ENCODE measurements at places on chromosomes 7 and 10.

DNA sequence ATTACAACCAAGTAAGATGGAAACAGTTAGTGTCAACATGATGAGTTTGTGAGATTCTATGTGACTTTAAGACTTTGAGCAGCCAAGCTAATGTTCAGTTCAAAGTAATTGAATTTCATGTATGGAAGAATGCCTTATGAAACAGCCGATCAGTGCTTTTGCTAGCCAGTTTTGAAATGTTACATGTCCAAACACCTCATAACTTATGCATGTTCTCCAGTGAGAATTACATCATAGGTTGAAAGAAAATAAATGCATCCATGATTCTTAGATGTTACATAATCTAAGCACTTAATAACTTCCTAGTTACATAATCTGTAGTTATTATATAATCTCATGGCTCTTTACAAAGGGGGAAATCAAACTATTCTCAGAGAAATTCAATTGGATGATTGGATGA, 211.3 kb downstream of the BICC1 start:
- no peaks in the 10 kb centered on the region for H3K36me3 ChIP-seq
- H3K4me1 ChIP-seq, result no peaks in the 10 kb centered on the region

GRCh38 chr10:35558276-35558675, 46.9 kb upstream of the GJD4 start:
- H3K27me3 ChIP-seq, result no peaks in the 10 kb centered on the region
- no peak overlapping the region for H3K27ac ChIP-seq
- peaks cover 13% of the 10 kb centered on the region for H3K36me3 ChIP-seq
- H3K4me3 ChIP-seq, result no peak overlapping the region
- H3K4me1 ChIP-seq, result no peaks in the 10 kb centered on the region

GRCh38 chr10:92697663-92698511, 8.1 kb downstream of the HHEX start:
- H3K27ac ChIP-seq, result no peak overlapping the region
- peaks cover 20% of the 10 kb centered on the region for H3K4me1 ChIP-seq
- H3K27me3 ChIP-seq, result peaks cover 11% of the 10 kb centered on the region
- H3K4me3 ChIP-seq, result no peak overlapping the region
- DNase-seq, result peak; percentile 19
- no peaks in the 10 kb centered on the region for H3K36me3 ChIP-seq

- no peaks in the 10 kb centered on the region for H3K36me3 ChIP-seq
- H3K4me1 ChIP-seq, result no peaks in the 10 kb centered on the region
- DNase-seq, result no peak
Measured at GRCh38 chr7:20141666-20142065, 75.5 kb downstream of the MACC1 start.

GRCh38 chr10:17605936-17606335, 11.2 kb downstream of the HACD1 start:
- no peak overlapping the region for H3K27ac ChIP-seq
- no peaks in the 10 kb centered on the region for H3K27me3 ChIP-seq
- no peaks in the 10 kb centered on the region for H3K36me3 ChIP-seq
- no peak for DNase-seq
- no peak overlapping the region for H3K4me3 ChIP-seq

- DNase-seq, result no peak
- no peaks in the 10 kb centered on the region for H3K27me3 ChIP-seq
- no peaks in the 10 kb centered on the region for H3K36me3 ChIP-seq
- no peak overlapping the region for H3K4me3 ChIP-seq
Measured at GRCh38 chr10:132297526-132297925, 10.2 kb downstream of the STK32C start.

DNA sequence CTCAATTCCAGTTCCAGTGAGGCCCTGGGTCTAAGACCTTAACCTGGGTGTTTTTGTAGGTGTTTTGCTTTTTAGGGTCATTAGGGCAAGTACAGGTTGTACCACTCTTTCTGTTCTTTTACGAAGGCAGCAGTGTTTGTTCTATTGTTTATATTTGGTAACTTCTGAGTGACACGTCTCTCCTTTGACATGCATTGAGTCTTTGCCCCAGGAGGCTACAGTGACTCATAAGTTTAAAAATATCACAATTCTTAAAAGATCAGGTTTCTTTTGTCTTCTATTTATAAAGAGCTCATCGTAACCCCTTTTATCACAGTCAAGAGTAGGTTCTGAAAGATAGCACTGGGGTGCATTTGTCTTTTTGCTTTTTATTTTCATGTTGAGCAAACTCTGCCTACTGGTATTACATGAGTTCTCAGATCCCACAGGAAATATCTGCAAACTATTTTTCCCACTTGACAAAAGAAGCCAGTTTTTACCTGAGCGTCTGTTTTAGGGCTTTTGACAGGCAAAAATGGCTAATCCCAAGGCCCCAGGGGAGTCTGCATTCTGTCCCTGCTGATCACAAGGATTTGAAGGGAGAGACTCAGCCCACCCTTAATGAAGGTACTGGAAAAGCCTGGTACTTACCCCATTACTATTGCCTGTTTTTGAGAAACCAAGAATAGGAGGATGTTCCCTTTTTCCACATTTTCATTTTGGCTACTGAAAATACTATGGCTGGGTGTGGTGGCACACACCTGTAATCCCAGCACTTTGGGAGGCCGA, 7.9 kb downstream of the NUDT13 start:
- no peak for DNase-seq
- H3K27ac ChIP-seq, result no peak overlapping the region
- H3K27me3 ChIP-seq, result no peaks in the 10 kb centered on the region
- H3K4me3 ChIP-seq, result no peak overlapping the region
- no peaks in the 10 kb centered on the region for H3K4me1 ChIP-seq

DNA sequence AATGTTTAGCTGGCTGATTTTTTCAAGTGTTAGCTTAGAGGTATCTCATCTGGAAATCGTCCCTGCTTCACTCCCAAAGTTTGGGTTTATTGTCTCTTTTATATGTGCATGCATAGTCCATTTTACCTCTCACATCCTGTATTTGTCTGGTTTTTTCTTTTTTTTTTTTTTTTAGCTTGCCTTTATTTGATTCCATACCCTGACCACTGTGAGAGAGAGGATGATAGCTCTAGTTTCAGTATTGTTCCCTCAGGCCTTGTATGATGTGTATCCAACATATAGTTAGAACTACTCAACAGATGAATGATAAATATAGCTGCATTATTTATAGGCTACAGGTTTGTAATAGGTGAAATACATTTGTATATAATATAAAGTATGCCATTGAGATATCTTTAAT, 29.9 kb downstream of the PCGF5 start:
- peaks cover 34% of the 10 kb centered on the region for H3K4me1 ChIP-seq
- peaks cover 35% of the 10 kb centered on the region for H3K36me3 ChIP-seq
- H3K27me3 ChIP-seq, result no peaks in the 10 kb centered on the region
- DNase-seq, result no peak

DNA sequence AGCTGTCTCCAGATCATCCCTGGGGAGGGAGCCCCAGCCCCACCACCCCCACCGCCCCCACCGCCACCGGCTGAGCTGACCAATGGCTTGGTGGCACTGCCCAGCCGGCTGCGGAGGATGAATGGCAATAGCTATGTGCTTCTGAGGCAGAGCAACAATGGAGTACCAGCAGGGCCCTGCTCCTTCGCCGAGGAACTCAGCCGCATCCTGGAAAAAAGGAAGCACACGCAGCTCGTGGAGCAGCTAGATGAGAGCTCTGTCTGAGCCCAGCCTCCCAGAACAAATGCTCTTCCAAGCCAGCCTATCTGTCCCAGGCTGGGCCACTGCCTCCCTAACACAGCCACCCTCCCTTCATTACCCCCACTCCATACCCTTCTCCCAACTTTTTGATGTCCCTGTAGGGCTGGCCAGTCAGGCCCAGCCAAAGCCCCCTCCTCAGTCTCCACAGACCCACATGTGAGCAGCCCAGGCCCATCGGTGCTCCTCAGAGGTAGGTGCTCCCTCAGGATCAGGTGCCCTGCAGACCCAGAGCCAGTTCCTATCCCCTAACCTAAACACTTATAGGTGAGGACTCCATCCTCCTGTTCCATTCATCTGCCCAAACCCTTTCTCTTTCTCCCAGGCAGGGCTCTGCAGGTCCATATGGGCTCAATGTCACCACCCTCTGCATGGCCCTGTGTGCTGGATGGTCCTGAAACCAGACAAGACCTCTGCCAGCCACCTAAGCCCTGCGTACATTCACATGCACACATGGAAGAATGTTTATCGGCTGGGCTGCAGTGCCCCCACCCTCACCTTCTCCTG, 3.2 kb downstream of the MRPL43 start:
- H3K27me3 ChIP-seq, result no peaks in the 10 kb centered on the region
- peaks cover 25% of the 10 kb centered on the region for H3K4me1 ChIP-seq
- peaks cover 7% of the 10 kb centered on the region for H3K36me3 ChIP-seq
- H3K4me3 ChIP-seq, result no peak overlapping the region

DNA sequence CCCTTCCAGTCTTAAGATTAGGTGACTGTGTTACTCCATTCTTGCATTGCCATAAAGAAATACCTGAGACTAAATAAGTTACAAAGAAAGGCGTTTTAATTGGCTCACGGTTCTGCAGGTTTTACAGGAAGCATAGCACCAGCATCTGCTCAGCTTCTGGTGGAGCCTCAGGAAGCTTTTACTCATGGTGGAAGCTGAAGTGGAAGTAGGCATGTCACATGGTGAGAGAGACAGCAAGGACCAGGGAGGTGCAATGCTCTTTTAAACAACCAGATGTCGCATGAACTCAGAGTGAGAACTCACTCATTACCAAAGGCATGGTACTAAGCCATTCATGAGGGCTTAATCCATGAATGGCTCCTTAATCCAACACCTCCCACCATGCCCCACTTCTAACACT, 34.0 kb upstream of the TMEM273 start:
- H3K27ac ChIP-seq, result no peak overlapping the region
- no peaks in the 10 kb centered on the region for H3K27me3 ChIP-seq
- H3K36me3 ChIP-seq, result no peaks in the 10 kb centered on the region
- no peak overlapping the region for H3K4me3 ChIP-seq

DNA sequence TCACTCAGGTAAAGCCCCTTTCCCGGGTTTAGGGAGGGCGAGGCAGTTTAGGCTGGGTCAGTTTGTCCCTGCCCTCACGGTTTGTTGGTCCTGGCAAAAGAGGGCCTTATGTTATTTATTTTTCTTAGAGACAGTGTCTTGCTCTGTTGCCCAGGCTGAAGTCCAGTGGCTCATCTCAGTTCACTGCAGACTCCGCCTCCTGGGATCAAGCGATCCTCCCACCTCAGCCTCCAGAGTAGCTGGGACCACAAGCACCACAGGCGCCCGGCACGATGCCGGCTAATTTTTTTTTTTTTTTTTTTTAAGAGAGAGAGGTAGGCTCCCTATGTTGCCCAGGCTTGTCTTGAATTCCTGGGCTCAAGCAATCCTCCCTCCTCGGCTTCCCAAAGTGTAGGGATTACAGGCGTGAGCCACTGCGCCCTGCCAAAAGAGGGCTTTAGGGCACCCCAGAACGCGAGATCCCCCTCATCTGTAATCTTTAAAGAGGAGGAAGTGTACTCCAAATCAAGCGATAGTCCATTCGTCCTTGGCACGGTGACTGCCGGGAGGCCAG, 626 bp upstream of the BMS1 start:
- no peak for DNase-seq
- peak overlapping the region; percentile 47 for H3K4me3 ChIP-seq
- peak overlapping the region; percentile 74 for H3K27ac ChIP-seq
- no peaks in the 10 kb centered on the region for H3K27me3 ChIP-seq
